Esophagus mucosa (tissue), 1 donor: ENCODE measurements at places on chromosomes 1 and 21.

DNA sequence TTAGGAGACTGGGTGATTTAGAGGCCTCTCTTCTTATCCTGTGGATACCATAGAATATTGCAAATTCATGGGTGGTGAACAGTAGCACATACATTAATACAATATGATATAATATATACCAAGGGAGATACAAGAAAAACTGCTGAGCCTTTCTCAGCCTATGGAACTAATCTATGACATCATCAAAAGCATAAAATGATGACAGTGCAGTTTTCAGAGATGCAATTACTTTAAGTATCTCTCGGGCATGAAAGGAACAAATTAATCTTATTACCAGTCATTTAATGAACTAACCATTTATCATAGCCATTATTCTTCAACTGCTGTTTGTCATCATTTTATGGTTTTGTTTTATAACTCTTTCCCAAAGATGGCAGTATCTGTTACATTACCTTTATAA, 3.5 kb downstream of the CHODL start:
- no peak for ATAC-seq

GRCh38 chr1:84701376-84701775, 11.1 kb upstream of the SSX2IP start:
- no peak for ATAC-seq

- peak; percentile 38 for ATAC-seq
Measured at GRCh38 chr21:41865002-41865777, 14.0 kb downstream of the PRDM15 start.

GRCh38 chr1:10286244-10286643, 75.9 kb downstream of the KIF1B start:
- peak; percentile 8 for ATAC-seq

GRCh38 chr1:178134061-178134460, 40.2 kb downstream of the RASAL2 start:
- peak; percentile 66 for ATAC-seq

DNA sequence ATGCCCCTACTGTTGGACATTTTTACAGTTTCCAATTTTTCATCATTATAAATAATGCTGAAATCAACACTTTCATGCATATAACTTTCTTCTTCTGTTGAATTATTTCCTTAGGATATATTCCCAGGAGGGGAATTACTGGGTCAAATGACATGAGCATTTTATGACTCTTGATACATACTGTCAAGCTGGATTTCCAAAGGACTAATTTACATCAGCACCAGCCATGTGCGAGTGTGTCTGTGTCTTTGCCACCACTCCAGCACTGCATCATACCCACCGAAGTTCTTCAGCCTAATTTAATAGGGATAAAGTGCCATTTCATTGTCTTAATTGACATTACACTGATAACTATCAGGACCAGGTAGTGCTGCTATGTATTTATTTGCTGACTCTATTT, 146.7 kb downstream of the CSMD2 start:
- ATAC-seq = no peak

DNA sequence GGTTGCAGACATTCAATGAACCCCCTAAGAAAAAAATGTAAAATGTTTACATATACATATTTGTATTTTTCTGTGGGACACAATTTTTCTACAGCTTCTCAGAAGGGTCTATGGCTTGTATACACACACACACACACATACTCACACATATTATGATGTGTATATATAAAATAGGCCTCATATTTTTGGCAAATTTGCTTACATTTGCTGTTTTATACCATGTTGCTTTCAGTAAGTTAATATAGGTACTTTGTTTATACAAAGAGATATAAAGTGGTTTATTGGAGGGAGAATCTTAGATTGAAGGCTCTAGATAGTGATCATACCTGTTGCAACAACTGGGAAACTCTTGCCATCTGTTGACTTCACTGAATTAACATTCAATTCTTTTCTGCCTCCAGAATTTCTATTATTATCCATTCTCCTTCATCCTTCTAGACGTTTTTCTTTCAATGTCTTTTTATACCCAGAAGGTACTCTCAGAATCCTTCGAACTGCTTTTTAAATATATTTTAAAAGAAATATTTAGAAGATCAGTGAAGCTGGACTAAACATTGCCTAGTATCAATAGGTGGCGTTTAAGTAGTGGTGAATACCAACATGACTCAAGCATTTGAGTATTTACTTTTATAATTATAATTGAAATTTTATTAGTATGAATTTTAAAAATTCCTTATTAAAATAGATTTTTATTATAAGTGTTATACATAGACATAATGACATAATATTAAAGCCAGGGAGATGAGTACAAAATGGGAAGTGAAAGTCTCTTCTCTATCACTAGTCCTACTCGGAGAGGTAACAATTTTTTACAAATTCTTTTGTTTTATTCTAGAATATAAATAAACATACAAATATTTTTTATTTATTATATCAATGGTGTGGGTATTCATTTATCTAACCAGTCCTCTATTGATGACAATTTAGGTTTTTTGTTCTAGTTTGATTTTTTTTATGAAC, 10.2 kb downstream of the CD55 start:
- no peak for ATAC-seq
